ENCODE measurements at places on chromosomes 2 and 18.

- peaks cover 5% of the 10 kb centered on the region for H3K36me3 ChIP-seq
- H3K4me1 ChIP-seq: no peaks in the 10 kb centered on the region
- no peaks in the 10 kb centered on the region for H3K27me3 ChIP-seq
- no peak overlapping the region for H3K4me3 ChIP-seq
Observed at GRCh38 chr2:32172870-32173269, 7.2 kb downstream of the SLC30A6 start.

DNA sequence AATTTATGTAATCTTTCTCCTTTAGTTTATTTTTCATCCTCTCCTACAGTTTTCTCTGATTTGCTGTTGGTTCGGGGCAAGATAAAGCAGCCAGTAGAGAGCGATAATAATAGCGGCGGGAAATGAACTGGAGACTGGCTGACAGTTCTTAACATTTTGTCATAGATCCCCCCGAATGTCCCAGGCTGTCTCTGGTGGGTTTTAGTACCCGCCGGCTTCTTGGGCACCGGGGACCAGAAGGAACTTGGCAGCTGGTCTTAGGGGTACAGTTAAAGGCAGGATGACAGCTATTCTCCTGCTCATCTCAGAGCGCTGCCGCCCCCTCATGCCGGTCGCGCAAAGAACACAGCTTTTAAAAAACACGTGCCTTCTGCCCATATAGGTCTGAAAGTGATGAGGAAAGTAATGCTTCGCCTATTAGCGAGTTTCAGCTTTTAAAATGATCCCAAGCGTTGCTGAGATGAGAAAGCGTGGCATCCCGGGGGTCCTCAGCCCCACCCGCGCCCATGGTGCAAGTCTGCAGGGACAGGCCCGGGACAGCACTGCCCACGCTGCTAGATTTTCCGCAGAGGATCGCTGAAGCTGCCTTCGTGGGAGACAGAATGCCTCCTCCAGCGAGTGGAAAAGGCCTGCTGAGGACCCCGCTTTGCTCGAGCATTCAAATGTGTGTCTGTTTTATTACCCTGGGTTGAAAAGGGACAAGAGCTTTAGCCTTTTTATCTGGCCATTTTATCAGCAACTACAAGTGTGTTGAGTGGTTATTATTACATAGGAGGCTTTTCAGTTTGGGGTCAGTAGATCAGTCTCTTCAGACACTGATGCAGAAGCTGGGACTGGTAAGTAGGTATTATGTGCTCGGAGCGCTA is 3.8 kb downstream of the ONECUT2 start:
- H3K4me3 ChIP-seq: no peak overlapping the region
- peaks cover 4% of the 10 kb centered on the region for H3K4me1 ChIP-seq
- no peak overlapping the region for H3K27ac ChIP-seq
- peaks cover 20% of the 10 kb centered on the region for H3K27me3 ChIP-seq
- peak; percentile 34 for DNase-seq

- no peaks in the 10 kb centered on the region for H3K4me1 ChIP-seq
- H3K27me3 ChIP-seq: no peaks in the 10 kb centered on the region
- H3K27ac ChIP-seq: no peak overlapping the region
- H3K4me3 ChIP-seq: no peak overlapping the region
- no peak for DNase-seq
Observed at GRCh38 chr18:26164571-26164970, 30.9 kb downstream of the PSMA8 start.

DNA sequence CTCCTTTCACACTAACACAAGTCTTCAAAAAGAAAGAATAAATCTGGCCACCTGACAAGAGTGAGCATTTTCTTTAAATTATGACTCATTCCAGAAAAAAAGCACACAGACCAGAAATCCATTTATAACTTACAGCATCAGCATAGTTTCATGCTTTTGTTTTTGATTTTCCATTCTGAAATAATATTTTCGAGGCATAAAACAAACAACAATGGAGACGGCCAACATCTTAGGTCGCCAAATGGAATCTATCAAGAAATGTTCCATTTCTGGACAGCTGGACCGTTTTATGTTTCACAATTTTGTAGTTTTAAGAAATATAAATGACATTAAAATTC is 165.4 kb upstream of the ZFP36L2 start:
- H3K27me3 ChIP-seq: no peaks in the 10 kb centered on the region
- H3K4me3 ChIP-seq: no peak overlapping the region
- DNase-seq: no peak

GRCh38 chr2:17122887-17123501 is 395.2 kb downstream of the RAD51AP2 start:
- no peaks in the 10 kb centered on the region for H3K4me1 ChIP-seq
- H3K4me3 ChIP-seq: no peak overlapping the region
- no peaks in the 10 kb centered on the region for H3K27me3 ChIP-seq
- DNase-seq: no peak

DNA sequence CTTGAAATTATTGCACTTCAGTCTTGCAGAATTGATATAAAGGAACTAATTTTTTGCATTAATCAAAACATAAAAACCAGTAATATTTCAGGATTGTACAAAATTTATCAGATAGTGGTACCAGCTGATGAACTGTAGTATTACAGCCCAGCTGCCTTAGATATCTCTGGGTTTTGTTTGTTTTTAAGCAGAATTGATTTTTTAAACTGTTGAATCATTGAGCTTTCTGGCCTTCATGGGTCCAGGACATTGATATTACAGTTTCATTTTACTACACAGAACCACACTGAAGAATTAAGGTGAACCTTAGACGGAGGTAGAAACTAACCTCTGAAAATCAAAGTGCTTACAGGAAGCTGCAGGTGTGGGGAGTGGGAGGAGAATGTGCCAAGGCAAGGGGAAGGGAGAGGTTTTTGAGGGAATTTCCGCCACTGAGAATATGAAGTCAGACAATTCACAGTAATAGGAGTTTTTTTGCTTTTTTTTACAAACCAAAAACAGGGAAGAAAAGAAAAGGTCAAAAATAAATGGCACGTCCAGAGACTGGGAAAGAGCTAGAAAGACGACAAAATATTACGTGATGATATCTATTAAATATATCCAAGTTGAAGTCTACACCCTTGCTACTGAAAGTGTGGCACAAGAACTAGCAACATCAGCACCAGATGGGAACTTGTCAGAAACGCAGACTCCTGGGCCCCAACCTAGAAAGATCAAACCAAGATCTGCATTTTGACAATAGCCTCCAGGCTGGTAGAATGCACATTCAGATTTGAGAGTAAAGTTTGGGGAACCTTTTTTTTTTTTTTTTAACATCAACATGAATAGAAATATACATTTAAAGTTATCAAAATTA is 40.8 kb upstream of the SPAG16 start:
- no peak for DNase-seq
- no peaks in the 10 kb centered on the region for H3K4me1 ChIP-seq
- H3K4me3 ChIP-seq: no peak overlapping the region
- no peaks in the 10 kb centered on the region for H3K27me3 ChIP-seq

GRCh38 chr2:26668041-26668440 is 24.5 kb upstream of the KCNK3 start:
- H3K4me1 ChIP-seq: peaks cover 19% of the 10 kb centered on the region
- no peaks in the 10 kb centered on the region for H3K36me3 ChIP-seq
- H3K27me3 ChIP-seq: no peaks in the 10 kb centered on the region
- no peak overlapping the region for H3K27ac ChIP-seq
- H3K4me3 ChIP-seq: no peak overlapping the region

DNA sequence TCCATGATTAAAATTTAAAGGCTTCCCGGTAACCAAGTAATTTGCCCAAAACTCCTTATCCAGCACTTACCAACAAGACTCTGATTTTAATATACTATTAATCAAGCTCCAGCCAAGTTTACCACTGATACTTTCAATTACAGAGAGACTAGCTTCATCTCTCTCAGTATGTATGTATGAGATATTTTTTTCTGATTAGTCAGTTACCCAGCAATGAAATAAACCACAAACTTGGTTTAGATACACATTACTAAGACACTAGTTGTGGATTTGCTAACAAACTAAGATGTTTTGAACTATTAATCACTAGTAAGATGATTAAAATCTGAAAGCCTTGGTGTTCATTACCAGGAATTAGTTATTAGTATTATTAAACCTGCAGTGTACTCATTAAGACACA is 1272.2 kb upstream of the ACVR2A start:
- DNase-seq: no peak
- H3K27ac ChIP-seq: no peak overlapping the region
- no peak overlapping the region for H3K4me3 ChIP-seq
- H3K4me1 ChIP-seq: peaks cover 7% of the 10 kb centered on the region
- H3K36me3 ChIP-seq: no peaks in the 10 kb centered on the region

Data from lung (tissue), 17 donors.